EL (cell line): ENCODE measurements at places on chromosomes 13 and 19.

DNA sequence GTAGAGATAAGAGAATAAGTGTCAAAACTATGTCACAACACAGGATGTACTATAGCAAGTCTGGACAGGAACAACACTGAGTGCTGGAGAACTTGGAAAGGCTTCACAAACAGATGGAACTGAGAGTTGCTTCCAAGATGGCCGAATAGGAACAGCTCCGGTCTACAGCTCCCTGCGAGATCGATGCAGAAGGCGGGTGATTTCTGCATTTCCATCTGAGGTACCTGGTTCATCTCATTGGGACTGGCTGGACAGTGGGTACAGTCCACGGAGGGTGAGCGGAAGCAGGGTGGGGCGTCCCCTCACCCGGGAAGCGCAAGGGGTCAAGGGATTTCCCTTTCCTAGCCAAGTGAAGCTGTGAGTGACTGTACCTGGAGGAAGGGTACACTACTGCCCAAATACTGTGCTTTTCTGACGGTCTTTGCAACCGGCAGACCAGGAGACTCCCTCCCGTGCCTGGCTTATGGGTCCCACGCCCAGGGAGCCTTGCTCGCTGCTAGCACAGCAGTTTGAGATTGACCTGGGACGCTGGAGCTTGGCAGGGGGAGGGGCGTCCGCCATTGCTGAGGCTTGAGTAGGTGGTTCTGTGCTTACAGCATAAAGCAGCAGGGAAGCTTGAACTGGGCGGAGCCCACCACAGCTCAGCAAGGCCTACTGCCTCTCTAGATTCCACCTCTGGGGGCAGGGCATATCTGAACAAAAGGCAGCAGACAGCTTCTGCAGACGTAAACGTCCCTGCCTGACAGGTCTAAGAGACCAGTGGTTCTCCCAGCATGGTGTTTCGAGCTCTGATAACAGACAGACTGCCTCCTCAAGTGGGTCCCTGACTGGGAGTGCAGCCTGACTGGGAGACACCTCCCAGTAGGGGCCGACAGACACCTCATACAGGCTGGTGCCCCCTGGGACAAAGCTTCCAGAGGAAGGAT, 46.0 kb downstream of the USP12 start:
- DNase-seq, result no peak

DNA sequence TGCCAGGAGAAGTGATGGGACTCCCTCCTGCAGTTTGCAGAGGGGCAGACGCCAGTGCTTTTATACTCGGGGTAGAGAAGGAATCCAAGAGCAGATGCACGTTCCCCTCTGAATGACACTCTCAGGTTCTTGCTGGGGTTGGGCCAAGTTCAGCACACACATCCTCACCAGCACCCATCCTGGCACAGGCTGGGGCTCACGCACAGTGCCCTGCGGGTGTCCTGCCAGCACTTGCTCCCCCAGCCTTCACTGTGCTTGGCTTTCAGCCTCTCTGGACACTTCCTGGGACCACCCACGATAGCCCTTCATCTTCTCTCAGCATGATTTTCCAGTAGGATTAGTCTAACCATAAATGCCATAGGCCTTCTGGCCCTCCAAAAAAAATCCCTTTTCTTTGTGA, 158.6 kb downstream of the ZNF536 start:
- DNase-seq, result no peak

DNA sequence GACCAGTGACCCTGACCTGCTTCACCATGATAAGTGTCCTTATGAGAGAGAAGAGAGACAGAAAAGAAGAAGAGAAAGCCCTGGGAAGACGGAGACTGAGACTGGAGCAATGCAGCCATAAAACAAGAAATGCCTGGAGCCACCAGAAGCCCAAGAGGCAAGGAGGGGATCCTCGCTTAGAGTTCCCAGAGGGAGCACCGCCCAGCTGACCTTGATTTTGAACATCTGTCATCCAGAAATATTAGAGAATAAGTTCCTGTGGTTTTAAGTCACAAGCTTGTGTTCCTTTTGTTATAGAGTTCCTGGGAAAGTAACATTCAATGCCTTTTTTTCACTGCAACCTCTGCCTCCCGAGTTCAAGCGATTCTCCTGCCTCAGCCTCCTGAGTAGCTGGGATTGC, 20.2 kb downstream of the CERS1 start:
- DNase-seq, result no peak

DNA sequence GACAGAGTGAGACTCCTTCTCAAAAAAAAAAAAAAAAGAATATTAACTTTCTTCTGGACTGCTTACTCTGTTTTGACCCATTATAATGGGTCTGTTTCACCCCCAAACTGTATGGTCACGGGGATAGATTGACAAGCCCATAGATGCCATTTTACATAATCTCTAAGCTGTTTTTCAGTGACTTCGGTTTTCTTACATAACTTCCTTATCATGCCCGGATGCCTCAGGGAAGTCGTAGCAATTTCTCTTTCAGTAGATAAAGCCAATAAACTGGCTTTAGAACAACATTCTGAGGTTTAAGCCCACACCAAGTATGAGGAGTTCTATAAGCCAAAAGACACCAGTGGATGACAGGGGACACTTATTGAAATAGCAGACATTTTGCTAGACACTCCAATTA, 5.9 kb upstream of the ZNF254 start:
- no peak for DNase-seq

DNA sequence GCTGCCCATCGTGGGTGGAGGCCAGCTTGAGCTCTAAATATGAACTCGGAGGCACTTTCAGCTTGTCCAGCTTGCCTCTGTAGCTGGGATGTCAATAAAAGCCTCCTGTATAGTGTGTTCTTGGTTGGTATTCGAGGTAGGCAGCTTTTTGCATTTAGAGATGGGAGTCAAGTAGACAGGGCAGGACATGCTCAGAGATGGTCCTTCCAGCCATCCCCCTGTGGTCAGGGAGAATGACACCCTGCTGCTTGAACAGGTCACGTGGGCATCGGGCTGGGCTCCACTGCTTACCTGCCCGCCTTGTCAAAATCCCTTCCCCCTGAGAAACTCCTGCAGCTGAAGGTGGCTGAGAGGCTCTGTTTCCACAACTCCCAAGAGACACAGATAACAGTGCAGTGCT, 302.5 kb downstream of the ZNF536 start:
- no peak for DNase-seq

DNA sequence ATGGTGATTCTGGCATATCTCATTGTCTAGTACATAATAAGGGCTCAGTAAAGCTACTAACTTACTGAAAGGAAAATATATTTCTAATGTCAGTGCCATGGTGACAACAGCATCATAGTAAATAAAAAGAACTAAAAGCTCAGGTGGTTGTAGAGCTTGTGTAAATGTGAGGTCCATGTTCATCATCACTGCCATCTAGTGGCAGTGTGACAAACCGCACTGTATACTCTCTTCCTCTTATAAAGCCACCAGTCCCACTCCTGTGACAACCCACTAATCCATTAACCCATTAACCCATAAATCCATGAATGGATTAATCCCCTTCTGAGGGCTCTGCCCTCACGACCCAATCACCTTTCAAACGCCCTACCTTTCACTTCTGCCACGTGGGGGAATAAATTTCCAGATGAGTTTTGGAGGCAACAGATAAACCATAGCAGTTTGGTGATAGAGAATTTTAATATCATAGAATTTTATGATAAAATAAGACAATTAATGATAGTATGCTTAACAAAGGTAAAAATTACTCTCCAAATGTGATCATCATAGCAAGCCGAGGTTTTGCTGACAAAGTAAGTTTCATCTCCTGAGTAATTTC, 160.4 kb upstream of the SGCG start:
- peak; percentile 44 for DNase-seq

DNA sequence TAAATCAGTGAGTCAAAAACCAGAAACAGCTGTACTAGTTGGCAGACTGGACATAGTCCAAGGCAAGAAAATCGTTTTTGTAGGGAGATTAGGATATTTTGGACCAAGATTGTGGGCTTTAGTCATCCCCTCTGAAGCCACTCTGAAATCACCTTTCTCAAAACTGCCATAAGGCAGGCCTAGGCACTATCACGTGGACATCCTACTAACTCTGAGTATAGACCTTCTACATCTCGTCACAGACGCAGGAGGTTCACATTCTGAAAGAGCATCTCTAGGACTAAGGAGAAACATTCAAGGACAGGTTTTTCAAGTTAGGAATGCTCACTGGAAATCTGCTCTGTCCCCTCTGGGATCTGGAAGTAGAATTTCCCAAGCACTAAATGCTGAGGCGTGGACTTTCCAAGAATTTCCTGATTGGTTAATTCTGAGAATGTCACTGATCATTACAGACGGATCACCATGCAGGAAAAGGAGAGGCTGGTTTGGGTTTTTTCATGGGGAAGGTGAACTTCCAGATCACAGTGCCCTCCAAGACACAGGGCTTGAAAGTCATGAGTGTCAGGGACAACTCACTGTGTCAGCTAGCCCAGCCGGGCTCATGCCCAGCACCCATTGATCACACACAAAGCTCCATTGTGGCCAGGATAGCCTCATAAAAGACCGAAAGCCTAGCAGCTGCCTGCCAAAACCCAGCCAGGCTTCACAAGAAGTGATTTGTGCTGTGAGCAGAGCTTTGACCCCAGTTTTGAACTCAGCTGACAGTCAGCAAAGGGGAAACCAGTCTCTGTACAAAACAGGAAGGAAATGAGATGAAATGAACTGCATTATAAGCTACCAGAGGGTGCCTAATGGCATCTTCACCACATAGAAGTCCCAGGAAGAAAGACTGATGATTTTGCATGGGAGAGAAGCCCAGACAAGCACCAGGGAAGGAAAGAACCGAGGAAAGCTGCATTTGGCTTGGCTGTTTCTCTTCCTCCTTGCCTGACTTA, 2.7 kb upstream of the RUBCNL start:
- DNase-seq, result no peak

- DNase-seq, result no peak
These were observed 41.7 kb downstream of the RYR1 start for GRCh38 chr19:38475176-38475575.

GRCh38 chr19:33293255-33294057, 8.9 kb downstream of the CEBPA start:
- peak; percentile 68 for DNase-seq

DNA sequence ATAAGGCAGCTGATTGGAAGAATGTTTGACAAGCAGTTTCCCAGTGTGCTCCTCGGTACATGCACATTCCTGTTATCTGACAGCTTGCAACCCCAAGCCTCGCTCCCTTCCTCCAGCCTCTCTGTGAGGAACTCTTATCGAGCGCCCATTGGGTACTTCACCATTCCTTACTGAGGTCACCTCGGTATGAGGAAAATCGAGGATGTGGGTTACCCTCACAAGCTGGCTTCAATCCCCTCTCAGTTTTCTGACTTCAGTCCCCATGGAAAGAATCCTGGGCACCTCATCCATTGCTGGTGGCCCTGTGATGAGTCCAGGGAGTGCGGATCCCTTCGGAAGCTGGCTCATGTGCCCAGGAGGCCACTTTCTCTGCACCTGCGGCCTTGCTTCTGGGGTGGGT, 17.3 kb downstream of the TEX29 start:
- no peak for DNase-seq

DNA sequence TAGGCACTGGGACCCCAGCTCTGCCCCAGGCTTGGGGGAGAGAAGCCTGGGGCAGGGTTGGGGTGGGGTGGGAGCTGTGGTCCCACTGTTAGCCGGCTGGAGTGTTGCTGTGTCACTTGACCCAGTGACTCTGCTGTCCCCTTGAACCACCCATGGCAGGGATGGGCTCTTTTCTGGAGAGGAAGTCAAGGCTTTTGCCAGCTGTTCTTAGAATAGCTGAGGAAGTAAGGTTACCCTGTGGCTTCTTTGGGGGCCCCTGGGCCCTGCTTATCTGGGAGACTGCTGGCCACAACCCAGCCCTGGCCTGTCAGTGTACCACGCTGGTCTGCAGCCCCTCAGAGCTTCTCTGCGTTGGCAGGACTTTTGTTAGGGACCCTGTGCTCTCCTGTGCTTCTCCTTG, 9.1 kb downstream of the PNPLA6 start:
- DNase-seq, result no peak

GRCh38 chr19:17245535-17245984, at the start of gene NR2F6:
NR2F6 (minus strand) TSS chr19:17245919; CDS start chr19:17245220, 699 bp downstream.
- no peak for DNase-seq

- no peak for DNase-seq
These were observed 1.5 kb upstream of the ECH1 start for GRCh38 chr19:38833092-38833425.

- DNase-seq, result no peak
These were observed 708 bp upstream of the ESD start for GRCh38 chr13:46797501-46798237.

GRCh38 chr19:30552593-30552992, 180.4 kb downstream of the ZNF536 start:
- DNase-seq, result no peak

GRCh38 chr19:51012661-51013190, 6.8 kb downstream of the KLK10 start:
- no peak for DNase-seq

DNA sequence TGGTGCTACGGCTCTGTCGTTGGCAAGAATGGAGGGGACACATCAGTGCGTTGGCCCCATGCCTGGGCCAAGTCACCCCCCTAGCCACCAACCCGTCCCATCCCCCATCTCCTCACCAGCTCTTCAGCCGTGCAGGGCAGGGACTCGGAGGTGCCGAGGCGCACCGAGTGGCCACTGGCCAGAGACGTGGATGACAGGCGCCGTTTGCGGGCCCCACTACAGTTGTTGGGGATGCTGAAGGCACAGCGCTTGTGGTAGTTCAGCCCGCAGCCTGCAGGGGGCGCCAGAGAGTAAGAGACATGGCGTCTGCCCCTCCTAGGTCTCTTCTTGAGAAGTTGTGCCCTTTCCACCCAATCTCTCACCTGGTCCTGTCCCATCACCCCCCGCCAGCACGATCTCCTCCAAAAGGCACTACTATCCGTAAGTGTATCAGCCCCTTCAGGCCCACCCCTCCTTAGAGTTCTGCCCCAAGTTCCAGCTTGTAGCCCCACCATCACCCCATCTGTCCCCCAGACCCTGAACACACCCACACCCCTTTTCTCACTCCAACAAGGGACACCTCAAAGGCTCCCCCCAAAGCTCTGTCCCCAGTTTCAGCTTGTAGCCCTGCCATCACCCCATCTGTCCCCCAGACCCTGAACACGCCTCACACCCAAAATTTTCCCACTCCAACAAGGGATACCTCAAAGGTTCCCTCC, 12.4 kb downstream of the PRKD2 start:
- peak; percentile 55 for DNase-seq

DNA sequence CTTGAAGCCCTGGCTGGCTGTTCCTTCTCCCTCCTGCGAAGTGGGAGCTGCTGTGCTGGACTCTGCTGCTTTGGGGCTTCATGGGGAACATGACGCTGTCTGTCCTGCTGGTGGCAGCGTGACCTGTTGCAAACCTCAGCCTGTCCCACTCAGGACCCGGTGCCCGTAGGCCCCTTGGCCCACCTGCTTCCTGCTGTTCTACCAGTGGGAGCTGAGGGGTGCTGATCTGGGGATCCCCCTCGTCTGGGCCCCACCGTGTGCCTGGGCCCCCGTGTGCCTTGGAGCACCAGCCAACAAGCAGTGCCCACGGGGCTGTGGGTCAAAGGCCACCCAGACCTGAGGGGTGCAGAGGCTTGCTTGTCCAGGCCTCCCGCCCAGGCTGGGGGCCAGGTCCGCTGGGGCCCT, 5.3 kb downstream of the SPPL2B start:
- DNase-seq, result no peak

DNA sequence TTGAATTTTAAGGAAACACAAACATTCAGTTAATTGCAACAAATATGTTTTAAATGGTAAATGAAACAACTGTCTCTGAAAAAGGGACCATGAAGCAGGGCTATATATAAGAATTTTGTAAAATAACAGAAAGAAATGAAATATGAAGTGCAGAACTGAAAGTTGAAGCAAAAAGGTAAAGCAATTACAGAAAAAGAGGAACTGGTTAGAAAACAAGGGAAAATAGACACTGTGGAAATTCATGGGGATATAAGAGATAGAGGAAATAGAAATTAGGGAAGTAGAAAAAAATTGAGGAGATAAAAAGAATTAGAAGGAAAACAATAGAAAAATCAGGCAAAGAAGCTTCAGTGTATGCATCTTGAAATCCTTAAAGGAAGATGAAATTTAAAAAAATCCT, 40.0 kb upstream of the TDRD3 start:
- DNase-seq, result no peak
